GM20000 (cell line): ENCODE measurements at places on chromosomes 12 and 14.

GRCh38 chr12:6647083-6647604 is at the start of gene ACRBP:
ACRBP (minus strand) TSS chr12:6647432; CDS start chr12:6647366, 66 bp downstream.
- DNase-seq: peak; percentile 76

- no peak for DNase-seq
Observed at GRCh38 chr14:35201066-35201465, 78.7 kb downstream of the PRORP start.

- no peak for DNase-seq
Observed at GRCh38 chr12:47082796-47083621, 3.2 kb upstream of the AMIGO2 start.

DNA sequence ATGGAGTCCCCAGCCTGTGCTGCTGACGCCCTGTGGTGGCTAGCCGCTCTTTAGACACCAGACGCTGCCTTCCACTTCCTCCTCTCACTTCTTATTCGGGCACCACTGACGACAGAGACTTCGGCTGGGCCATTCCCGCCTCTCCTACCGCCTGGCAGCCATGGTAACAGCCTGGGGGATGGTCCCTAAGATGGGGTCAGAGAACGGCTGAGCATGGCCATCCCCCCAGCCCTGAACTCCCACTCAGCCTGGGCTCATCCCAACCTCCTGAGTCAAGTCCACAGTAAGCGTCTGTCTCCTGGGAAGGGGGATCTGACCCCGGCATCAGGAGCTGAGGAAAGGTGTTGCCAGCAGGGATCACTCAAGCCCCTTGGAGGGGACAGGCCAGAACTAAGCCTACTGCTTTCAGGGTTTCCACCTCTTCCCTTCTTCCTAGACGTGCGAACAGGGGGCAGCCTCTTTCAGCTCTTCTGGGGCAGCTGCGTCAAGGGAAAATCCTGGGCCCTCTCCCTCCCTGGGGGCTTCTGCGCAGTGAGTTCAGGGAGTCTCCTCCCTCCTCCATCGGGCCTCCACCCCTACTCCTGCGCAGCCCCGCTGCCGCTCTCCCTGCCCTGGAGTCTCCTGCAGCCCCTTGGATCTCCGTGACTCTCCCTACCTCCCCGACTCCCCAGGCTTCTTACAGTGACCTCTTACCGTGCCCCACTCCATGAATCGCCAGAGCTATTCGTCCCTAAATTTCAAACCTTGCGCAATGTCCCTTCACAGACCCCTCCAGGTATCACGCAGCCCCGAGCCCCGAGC is 643 bp upstream of the TAMALIN start:
- peak; percentile 87 for DNase-seq

DNA sequence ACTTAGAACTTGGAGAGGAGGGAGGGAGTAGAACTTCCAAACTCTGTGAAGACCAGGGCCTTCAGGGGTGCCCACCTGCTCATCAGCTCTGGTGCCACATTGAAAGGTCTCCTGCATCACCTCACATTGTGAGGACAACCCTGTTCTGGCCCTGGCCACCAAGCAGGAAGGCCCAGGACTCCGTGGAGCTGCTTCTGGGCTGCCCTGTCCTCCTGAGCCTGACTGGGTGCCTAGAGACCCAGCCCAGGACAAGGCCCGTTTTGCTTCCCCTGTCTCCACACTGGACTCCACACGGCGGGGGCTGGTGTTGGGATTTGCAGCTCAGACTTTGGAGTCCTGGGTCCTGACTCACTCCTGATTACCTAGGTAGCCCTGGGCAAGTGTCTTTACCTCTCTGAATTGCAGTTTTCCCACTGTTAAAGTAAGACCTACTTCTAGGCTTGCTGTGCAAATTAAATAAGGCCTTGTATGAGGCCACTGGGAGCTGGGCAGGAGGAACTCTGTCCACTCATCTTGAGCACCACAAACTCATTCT is 12.5 kb upstream of the KRT82 start:
- DNase-seq: no peak
